Central memory CD4-positive, alpha-beta T cell (primary cell): ENCODE measurements at places on chromosomes 6 and 20.

GRCh38 chr6:108115598-108116058 lies 41.1 kb upstream of the OSTM1 start:
- DNase-seq = no peak

- DNase-seq = no peak
These were observed 54.2 kb downstream of the RAMACL start for GRCh38 chr6:166532302-166532701.

DNA sequence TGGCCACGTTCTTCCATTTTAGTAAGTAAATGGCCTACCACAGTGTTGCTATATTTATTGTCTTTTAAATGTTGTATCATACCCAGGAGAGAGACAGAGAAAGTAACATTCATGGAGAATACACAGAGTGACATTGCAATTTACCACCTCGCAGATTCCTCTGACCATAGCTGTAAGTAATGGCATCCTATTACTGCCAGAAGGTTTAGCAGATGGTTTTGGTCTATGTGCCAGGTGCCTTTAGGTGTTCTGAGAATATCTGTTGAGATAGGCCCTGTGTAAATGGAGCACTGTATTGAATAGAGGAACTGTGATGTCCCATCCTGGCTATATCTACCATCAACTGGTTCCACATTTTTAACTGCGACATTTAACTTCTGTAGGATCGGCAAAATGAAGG lies 559.6 kb downstream of the KIF16B start:
- DNase-seq = no peak

DNA sequence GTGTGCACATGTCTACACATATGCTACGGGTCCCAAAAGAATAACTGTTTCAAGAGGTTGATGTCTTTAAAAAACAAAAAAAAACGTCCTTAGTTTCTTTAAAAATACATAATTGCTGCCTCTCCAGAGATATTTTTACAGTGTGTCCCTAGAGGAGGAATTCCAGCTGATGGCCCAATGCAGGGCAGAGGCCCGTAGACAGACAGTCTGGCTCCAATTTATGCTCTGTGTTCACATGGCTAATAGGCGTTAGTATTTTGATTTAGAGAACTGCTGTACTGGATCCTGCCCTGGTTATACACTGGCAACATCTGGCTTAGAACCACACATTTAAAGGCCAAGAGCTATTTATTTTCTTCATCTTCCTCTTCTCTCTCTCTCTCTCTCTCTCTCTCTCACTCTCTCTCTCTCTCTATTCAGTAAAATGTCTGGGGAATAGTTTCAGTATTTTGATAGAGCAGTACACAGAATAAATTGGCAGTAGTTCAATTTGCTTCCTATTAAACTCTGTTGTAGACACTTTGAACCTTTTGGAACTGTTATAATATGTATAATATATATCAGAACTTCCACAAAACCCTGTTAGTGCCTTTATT lies 260.6 kb downstream of the EYA4 start:
- DNase-seq = no peak

DNA sequence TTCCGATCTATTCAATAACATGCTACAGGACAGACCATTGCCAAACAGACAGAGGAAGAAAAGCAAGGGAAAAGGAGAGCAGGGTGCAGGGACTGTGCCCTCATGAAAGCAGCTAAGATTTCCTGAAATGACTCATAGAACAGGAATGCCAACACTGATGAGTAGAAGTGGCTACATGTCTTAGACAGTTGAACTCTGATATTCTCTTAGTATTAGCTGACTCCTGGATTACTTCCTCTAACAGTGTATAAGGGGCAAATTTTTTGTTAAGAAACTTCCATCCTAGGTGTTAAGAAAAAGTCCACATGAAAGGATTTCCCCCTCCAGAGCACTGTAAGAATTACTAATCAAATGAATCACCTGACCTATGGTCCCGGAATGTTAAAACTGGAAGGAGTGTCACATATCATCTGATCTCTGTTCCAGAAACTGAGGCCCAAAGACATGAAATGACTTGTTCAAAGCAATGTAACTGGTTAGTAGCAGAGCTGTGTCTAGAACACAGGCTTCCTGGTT lies 224.9 kb downstream of the IBTK start:
- no peak for DNase-seq

DNA sequence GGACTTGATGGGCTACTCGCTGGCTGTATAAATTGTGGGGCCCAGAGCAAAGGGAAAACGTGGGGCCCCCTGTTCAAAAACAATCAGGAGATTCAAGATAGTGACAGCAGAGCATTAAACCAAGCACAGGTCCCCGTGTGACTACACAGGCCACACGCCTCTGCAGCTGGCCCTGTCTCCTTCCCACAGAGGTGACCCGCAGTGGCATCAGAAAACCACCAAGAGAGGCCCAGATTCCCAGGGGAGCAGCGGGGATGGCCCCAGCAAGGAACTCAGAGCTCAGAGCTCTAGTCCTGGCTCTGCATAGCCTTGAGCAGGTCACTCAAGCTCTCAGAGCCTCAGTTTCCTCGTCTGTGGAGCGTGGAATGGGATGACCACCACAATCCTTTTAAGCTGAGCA lies 57.6 kb downstream of the CPNE5 start:
- DNase-seq = no peak

DNA sequence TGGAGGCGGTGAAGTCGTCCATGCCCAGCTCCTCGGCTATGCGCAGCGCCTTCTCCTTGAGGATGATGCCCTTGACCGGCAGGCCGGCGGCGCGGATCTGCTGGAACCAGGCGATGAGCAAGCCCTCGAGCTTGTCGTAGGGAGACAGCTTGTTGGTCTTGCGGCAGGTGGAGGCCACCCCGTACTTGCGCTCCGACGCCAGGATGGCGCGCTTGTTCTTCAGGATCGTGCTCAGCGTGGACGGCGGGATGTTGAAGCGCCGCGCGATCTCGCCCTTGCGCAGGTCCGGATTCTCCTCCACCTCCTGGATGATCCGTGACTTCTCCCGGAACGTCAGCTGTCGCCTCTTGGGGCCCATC lies 435 bp downstream of the CENPB start:
- DNase-seq = no peak

DNA sequence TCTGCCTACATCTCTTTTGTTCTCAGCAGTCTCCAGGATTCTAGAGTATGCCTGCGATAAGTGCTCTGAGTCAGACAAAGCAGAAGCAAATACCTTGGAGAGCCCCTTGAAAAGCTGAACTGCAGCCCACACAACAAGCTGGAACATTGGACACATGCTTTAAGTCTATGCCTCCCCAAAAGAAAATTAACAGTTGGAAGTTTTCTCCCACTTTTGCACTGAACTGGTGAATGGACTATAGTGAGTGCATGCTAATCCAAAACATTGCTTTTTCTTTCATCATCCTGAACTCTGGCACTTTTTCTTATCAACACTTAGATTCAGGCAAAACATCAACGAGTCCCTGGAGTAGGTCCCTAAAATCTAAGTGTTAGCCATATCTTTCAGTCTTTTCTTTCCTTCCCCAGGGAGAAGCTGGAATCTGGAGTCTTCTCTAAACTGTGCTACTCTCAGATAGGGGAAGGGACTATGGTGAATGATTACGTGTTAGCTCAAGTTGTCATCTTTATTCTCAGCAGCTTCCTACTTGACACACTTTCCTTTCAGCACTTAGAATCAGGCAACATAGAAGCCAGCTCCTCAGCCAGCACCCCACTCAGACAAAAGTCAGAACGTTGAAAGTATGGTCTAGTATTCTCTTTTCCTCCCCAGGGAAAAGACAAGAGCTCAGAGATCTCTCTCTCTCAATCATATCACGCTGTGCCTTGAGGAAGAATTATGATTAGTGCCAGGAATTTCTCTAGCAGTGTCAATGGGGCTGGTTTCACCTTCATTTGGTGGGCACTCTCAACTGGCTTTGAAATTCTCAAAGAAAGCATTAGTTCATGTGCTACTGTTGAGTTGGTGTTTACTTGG lies 811.0 kb upstream of the GJE1 start:
- no peak for DNase-seq

GRCh38 chr20:40749985-40750506 lies 61.0 kb upstream of the MAFB start:
- no peak for DNase-seq

DNA sequence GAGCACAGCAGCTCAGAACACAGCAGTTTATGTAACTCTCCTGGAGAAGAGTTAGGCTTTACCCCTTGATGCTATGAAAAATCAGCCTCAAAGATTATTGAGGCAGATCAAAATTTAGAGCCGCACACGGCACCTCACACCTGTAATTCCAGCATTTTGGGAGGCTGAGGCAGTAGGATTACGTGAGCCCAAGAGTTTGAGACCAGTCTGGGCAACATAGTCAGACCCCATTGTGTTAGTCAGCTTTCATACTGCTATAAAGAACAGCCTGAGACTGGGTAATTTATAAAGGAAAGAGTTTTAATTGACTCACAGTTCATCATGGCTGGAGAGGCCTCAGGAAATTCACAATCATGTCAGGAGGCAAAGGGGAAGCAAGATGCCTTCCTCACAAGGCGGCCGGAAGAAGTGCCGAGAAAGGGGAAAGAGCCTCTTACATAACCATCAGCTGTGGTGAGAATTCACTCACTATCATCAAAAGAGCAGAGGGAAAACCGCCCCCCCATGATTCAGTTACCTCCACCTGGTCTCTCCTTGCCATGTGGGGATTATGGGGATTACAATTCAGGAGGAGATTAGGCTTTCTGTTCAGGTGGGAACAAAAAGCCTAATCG lies 87.7 kb downstream of the SGK1 start:
- no peak for DNase-seq

GRCh38 chr6:150765067-150765764 lies 100.3 kb upstream of the MTHFD1L start:
- DNase-seq = no peak

- no peak for DNase-seq
These were observed 275.6 kb downstream of the TENT5A start for GRCh38 chr6:81476881-81477280.

- no peak for DNase-seq
These were observed 388.7 kb downstream of the UTRN start for GRCh38 chr6:144673807-144674206.

- DNase-seq = no peak
These were observed 12.0 kb upstream of the LTA start for GRCh38 chr6:31559958-31560696.

DNA sequence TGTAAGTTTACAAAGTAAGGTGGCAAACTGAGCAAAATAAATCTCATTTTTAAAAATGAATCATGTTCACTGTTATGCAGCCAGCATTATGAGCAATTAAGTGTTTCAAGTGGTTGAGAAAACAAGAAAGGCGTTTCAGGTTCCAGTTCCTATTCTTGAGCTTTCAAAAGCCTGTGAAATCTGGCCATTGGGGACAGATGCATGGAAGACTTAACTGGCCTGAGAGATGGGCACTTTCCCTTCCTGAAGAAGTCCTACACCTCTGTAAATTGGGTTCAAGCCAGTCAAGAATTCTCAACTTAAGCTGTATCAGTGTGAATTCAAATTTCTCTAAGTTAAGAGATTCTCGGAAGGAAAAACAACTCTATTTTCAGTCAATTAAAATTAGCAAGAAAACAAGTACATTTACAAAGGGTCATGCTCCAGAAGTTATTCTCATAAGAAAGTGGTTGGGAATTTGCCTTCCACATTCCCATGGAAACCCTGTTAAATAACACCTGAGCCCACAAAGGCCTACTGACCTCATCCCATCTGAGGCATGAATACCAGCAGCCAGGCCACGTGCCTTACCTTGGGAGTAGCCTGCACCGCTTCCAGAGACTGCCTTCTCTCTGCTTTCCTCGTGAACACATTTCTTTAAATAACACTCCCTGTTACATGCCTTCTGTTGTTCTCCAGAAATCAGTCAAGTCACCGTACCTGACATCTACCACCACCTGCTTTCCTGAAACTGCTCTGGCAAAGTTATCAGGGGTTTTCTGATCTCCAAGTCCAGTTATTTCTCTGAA lies 19.4 kb downstream of the MAP3K5 start:
- DNase-seq = no peak

DNA sequence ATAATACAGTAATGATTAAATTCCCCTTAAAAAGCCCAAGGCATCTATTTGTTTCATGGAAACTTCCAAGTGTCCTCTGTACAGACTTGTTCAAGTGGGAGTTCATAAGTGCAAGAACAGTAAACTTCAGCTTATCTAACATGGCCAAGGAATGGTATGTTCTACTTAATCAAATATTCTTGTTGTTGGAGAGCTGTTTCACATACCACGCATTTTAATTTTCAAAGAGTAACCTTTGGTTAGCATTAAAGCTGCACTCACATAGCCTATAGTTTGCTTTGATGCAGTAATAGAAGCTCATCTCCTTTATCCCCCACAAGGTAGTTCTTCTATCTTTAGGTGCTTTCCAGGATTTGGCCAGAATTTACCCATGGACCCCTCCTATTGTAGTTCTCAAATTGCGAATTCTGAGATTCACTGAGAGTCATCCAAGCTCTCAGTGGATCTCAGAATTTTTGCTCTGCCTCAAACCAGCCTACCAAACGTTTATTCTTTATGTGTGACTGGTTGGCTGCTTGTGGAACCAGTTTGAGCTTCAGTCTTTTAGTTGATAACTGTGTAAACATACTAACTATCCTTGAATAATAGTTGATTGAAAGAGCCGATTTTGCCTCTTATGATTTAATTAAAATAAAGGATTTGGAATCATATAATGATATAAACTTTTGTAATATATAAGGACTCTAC lies 668.0 kb upstream of the FLRT3 start:
- no peak for DNase-seq

- DNase-seq = no peak
These were observed 20.0 kb downstream of the MAP1LC3A start for GRCh38 chr20:34578521-34578920.

GRCh38 chr6:8579372-8579771 lies 144.0 kb upstream of the SLC35B3 start:
- DNase-seq = no peak

- no peak for DNase-seq
These were observed 18.1 kb downstream of the KCNK5 start for GRCh38 chr6:39211183-39211582.

DNA sequence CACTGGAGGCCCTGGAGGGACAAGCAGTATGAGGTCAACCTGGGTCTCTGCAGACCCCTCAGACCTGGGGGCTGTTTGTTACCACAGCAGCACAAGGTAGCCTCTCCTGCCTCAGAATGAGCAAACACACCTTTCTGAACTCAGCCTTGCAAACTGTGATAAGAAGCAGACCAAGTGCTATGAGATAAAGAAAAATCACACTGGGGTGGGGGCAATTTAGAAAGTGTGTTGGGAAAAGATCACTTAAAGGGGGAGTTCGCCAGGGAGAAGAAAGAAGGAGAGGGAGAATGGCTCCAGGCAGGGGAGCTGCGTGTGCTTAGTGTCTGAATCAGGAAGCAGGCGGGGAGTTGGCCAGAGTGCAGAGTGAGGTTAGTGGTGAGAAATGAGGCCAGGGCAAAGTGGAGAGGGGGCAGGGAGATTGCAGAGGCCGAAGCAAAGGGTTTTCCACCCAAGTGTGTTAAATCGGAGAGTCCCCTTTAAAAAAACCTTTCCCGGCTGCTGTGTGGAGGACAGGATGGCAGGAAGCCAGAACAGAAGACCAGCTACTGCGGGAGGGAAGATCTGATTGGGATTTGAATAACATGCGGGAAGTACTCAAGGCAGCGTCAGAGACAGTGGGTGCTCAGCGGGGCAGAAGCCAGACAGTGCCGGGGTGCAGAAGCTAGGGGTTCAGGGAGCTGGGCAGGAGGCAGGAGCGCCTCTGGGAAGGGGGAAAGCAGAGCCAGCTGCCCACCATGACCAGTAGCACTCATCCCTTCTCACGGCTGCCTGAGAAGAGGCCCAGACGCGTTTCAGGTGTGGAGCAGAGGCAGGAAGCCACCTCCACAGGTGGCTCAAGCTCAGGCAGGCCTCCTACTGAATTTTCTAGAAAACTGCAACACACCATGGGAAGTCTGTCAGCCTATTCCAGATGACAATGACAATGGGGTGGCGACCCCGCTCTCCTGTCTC lies 9.0 kb downstream of the ADA start:
- DNase-seq = peak; percentile 41
